Activated CD8-positive, alpha-beta memory T cell treated with anti-CD3 and anti-CD28 coated beads for 48 hours (primary cell): ENCODE measurements at places on chromosomes 4 and X.

DNA sequence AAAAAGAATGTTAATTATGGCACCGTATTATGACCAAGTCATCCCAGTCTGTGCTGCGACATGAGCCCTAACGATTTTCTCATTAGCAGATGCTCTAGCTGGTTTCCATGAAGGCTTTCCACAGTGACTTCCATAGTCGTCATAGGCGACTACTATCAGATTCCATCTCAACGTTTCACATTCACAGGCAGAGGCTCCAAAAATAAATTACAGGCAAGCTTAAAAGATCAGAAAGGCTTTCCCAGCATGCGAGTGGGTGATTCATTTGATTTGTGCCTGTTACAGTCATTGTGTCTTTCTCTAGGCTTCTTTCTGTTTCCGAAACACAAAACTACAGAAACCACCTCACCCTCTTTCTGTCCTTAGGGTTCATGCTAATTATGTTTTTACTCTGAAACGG lies 43.2 kb downstream of the PALLD start:
- DNase-seq = no peak

GRCh38 chr4:110472583-110473329 lies 3.2 kb upstream of the ENPEP start:
- no peak for DNase-seq

- no peak for DNase-seq
Measured at GRCh38 chrX:38558686-38559085, 2.7 kb upstream of the TSPAN7 start.

DNA sequence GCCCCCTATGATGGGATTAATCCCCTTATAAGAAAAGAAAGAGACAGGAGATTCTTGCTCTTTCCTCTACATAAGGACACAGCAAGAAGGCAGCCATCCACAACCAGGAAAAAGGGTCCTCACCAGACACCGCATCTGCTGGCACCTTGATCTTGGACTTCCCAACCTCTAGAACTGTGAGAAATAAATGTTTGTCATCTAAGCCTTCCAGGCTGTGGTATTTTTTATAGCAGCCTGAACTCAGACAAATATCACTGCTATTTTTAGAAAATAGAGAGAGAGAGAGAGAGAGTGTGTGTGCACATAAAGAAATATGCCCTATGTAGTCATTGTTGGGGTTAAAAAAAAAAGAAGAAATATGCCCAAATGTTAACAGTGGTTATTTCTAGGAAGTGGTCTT lies 104.2 kb downstream of the PAPSS1 start:
- DNase-seq = no peak

DNA sequence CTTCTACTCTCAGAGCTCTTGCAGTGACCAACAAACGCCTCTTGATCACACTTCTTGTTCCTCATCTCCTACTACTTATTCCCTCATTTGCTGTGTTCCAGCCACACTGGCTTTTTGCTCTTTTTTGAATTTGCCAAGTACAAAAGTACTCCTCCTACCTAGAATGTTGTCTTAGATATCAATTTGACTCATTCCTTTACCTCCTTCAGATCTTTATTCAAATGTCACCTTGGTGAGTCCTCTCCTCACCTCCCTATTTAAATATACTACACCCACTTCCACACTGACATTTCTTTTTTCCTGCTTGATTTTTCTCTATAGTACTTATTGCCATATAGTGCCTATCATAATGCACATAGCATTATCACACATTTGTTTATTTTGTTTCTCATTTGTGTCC lies 6.2 kb upstream of the DCAF4L1 start:
- DNase-seq = no peak

GRCh38 chrX:9784332-9784731 lies 1.9 kb upstream of the SHROOM2 start:
- no peak for DNase-seq

GRCh38 chrX:149462849-149463248 lies 42.3 kb downstream of the IDS start:
- no peak for DNase-seq

DNA sequence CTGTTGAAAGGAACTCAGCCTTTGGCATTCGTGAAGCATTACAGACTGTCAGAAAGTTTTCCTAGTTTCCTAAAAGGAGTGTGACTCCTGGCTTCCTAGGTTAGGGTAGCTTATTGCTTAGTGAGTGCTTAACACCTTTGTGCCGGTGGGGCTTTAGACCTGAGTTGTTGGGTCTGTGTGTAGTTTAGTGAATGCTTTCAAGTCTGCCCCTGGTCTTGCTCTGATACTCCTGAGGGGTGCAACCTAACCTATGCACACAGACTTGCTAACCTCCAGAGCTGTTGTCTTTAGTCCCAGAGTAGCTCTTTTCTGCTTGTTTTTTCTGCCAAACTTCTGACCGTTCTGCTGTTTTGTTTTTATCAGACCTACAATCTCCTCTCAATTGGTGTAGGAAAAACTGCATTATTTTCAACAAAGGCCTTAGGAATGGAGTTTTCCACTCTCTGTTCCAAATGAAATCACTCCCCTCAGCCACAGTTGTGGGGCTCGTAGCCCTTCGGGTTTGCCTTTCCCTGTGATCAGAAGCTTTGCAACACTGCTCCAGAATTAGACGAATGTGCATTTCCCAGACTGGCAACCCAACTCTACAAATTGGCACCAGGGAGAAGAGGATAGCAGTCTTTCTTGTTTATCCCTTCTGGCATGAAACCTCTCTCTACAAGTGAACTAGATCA lies 1399.1 kb upstream of the PCDH7 start:
- no peak for DNase-seq

GRCh38 chrX:41802958-41803357 lies 79.0 kb downstream of the GPR82 start:
- no peak for DNase-seq

DNA sequence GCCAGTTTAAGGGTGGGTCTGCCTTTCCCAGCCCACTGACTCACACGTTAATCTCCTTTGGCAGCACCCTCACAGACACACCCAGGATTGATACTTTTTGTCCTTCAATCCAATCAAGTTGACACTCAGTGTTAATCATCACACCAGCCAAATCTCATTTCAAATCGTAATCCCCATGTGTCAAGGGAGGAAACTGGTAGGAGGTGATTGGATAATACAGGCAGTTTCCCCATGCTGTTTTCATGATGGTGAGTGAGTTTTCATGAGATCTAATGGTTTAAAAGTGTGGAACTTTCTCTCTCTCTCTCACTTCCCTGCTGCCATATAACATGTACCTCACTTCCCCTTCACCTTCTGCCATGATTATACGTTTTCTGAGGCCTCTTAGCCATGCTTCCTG lies 647.2 kb upstream of the FRG1 start:
- DNase-seq = no peak

DNA sequence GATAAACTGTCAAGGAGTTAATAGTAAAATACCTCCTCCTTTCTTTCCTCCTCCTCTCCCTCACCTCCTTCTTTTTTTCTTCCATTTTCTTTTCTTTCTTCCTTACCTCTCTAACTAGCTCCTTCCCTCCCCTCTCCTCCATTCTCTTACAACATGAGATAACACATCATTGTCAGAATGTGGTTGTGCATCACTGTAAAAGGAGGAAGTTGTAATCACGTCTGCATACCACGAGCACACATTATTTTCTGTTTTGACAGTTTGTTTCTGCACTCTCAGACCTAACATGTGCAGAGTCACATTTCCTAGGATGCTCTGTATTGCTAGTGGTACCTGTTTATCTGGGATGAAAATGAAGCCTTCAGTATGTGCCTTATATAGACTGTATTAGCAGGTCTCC lies 9.1 kb downstream of the SLIT2 start:
- DNase-seq = no peak

- DNase-seq = no peak
Measured at GRCh38 chr4:88008122-88008742, 797 bp downstream of the PKD2 start.

- DNase-seq = no peak
Measured at GRCh38 chr4:3838437-3839380, 72.5 kb downstream of the ADRA2C start.

GRCh38 chrX:97266406-97267121 lies 382.9 kb downstream of the RPA4 start:
- DNase-seq = no peak

- DNase-seq = no peak
Measured at GRCh38 chr4:142540483-142540804, 305.7 kb downstream of the INPP4B start.

DNA sequence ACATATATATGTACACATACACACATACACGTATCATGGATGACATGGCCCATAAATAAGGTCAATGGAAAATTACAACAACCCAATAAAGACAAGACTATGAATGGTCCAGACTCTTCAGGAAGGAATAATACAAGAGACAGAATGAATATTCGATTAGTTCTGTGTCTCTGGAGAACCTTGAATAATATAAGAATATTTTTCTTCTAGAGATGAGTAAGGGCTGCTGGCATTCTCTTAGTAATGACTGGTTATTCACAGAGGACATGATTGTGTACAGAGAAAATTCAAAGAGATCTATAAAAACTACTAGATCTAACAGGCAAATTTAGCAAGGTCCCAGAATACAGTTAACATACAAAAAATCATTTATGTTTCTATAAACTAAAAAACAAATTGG lies 23.3 kb downstream of the SPIN4 start:
- no peak for DNase-seq

DNA sequence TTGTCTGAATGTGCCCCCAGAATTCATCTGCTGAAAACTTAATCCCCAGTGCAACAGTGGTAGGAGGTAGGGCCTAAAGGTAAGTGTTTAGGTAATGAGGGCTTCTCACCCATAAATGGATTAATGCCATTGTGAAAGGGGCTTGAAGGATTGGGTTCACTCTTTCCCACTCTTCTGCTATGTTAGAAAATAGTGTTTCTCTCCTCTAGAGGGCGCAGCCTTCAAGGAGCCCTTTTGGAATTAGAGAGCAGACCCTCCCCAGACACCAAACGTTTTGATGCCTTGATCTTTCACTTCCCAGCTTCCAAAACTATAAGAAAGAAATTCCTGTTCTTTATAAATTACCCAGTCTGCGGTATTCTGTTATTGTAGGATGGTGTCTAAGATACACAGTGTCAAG lies 706.4 kb downstream of the SMARCA1 start:
- DNase-seq = no peak
